Neuronal stem cell (in vitro differentiated cells): ENCODE measurements at places on chromosomes 3 and 15.

GRCh38 chr3:113606539-113607218 lies 74.3 kb downstream of the SIDT1 start:
- no peaks in the 10 kb centered on the region for H3K27me3 ChIP-seq
- H3K27ac ChIP-seq, result no peak overlapping the region
- H3K4me1 ChIP-seq, result peaks cover 7% of the 10 kb centered on the region
- H3K36me3 ChIP-seq, result no peaks in the 10 kb centered on the region
- no peak for DNase-seq

GRCh38 chr15:95192923-95193322 lies 961.6 kb downstream of the MCTP2 start:
- no peak overlapping the region for H3K27ac ChIP-seq
- no peaks in the 10 kb centered on the region for H3K4me1 ChIP-seq
- DNase-seq, result no peak
- no peak overlapping the region for H3K4me3 ChIP-seq
- peaks cover 10% of the 10 kb centered on the region for H3K27me3 ChIP-seq
- no peaks in the 10 kb centered on the region for H3K36me3 ChIP-seq

DNA sequence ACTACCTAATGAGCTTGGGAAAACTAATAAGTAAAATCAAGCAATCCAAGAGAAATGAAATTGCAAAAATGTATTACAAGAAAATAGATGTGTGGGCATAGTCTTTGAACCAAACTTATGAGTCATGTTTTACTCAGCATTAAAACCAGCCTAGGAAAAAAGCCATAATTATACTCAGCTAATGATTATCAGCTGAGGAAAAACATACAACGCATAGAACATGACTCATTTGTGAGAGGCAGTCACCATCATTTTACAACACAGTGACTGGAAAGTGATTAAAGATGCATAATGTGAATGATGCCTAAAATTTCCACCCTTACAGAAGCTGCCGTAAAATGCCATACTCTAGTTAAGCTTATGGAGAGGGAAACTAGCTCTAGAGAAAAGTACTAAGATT lies 238.0 kb upstream of the EOMES start:
- no peaks in the 10 kb centered on the region for H3K36me3 ChIP-seq
- no peak overlapping the region for H3K27ac ChIP-seq
- no peaks in the 10 kb centered on the region for H3K27me3 ChIP-seq
- no peaks in the 10 kb centered on the region for H3K4me1 ChIP-seq
- no peak for DNase-seq

- no peaks in the 10 kb centered on the region for H3K27me3 ChIP-seq
- no peak for DNase-seq
- H3K4me1 ChIP-seq, result no peaks in the 10 kb centered on the region
- H3K4me3 ChIP-seq, result no peak overlapping the region
These were observed 945.7 kb downstream of the SQOR start for GRCh38 chr15:46580487-46580886.

GRCh38 chr3:2937592-2937991 lies 172.6 kb downstream of the IL5RA start:
- no peak for DNase-seq
- H3K27ac ChIP-seq, result no peak overlapping the region
- H3K27me3 ChIP-seq, result no peaks in the 10 kb centered on the region
- H3K4me3 ChIP-seq, result no peak overlapping the region
- no peaks in the 10 kb centered on the region for H3K4me1 ChIP-seq
- H3K36me3 ChIP-seq, result no peaks in the 10 kb centered on the region

GRCh38 chr3:55000953-55001352 lies 73.1 kb upstream of the LRTM1 start:
- no peak overlapping the region for H3K4me3 ChIP-seq
- no peaks in the 10 kb centered on the region for H3K27me3 ChIP-seq
- H3K36me3 ChIP-seq, result no peaks in the 10 kb centered on the region
- DNase-seq, result no peak
- no peak overlapping the region for H3K27ac ChIP-seq
- H3K4me1 ChIP-seq, result peaks cover 7% of the 10 kb centered on the region

GRCh38 chr3:130687327-130687726 lies 59.3 kb downstream of the PIK3R4 start:
- peaks cover 3% of the 10 kb centered on the region for H3K36me3 ChIP-seq
- no peak overlapping the region for H3K27ac ChIP-seq
- no peaks in the 10 kb centered on the region for H3K4me1 ChIP-seq
- H3K4me3 ChIP-seq, result no peak overlapping the region
- no peak for DNase-seq

- no peaks in the 10 kb centered on the region for H3K4me1 ChIP-seq
- H3K4me3 ChIP-seq, result no peak overlapping the region
- no peaks in the 10 kb centered on the region for H3K27me3 ChIP-seq
- no peaks in the 10 kb centered on the region for H3K36me3 ChIP-seq
These were observed 64.9 kb upstream of the SELENOK start for GRCh38 chr3:53956586-53956985.

GRCh38 chr3:14132689-14133088 lies 7.8 kb downstream of the TMEM43 start:
- H3K27ac ChIP-seq, result no peak overlapping the region
- no peak overlapping the region for H3K4me3 ChIP-seq

DNA sequence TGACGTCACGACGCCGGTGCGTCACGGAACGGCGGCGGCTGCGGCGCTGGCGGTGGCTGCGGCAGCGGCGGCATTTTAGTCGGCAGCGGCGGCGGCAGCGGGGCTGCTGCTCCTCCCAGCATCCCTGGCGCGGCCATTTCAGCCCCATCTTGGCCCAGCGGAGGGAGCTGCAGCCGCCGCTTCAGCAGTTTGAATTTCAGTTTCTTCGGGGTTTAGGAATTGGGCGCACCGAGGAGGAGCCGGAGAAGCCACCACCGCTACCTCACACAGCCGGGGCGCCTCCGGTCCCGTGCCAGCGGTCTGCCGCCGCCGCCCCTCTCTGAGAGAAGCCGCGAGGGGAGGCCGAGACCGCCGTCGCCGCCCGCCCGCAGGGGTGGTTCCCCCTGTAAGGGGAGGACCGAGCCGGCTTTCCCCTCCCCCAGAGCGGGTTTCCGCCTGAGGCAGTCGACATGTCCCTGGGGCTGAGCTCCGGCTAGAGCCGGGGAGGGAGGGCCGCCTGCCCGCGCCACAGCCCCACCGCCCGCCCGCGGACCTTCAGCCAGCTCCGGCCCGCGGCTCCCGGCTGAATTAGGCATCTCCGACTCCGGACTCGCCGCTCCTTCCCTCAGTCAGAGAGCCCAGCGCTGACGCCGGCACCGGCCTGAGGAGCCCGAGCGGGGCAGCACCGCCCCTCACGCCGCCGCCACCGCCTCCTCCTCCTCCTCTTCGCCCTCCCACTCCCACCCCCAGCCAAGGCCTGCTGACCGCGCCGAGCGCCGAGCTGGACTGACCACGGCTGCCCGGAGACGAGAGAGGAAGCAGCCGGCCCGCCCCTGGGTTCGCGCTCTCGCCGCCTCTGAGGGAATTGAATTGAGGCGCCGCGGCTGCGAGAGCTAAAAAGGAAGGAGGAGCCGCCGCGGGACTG lies at the start of gene TSC22D2:
TSS of gene TSC22D2 (plus strand) at position 78 of the 904 bp plus-strand sequence. CDS start 1,053 bp downstream, outside the sequence.
- H3K27me3 ChIP-seq, result no peaks in the 10 kb centered on the region
- H3K4me1 ChIP-seq, result peaks cover 16% of the 10 kb centered on the region
- H3K36me3 ChIP-seq, result no peaks in the 10 kb centered on the region
- peak; percentile 90 for DNase-seq
- peak within 1 kb of the TSS; percentile 100 for H3K27ac ChIP-seq
- H3K4me3 ChIP-seq, result peak within 1 kb of the TSS; percentile 93

GRCh38 chr3:29440413-29441305 lies 159.8 kb downstream of the RBMS3 start:
- H3K27me3 ChIP-seq, result no peaks in the 10 kb centered on the region
- DNase-seq, result peak; percentile 45
- peak overlapping the region; percentile 52 for H3K27ac ChIP-seq
